Hematopoietic multipotent progenitor cell treated with erythropoietin and hydrocortisone succinate and interleukin-3 and kit ligand, for 4 days (in vitro differentiated cells): ENCODE measurements at places on chromosomes 16 and 17.
A peak's percentile ranks its signal among the peaks of the same experiment; 100 is the strongest.

- no peak for DNase-seq
These were observed 53.6 kb upstream of the SDK2 start for GRCh38 chr17:73697872-73698271.

GRCh38 chr16:85421338-85422195 lies 191.6 kb upstream of the GSE1 start:
- no peak for DNase-seq

DNA sequence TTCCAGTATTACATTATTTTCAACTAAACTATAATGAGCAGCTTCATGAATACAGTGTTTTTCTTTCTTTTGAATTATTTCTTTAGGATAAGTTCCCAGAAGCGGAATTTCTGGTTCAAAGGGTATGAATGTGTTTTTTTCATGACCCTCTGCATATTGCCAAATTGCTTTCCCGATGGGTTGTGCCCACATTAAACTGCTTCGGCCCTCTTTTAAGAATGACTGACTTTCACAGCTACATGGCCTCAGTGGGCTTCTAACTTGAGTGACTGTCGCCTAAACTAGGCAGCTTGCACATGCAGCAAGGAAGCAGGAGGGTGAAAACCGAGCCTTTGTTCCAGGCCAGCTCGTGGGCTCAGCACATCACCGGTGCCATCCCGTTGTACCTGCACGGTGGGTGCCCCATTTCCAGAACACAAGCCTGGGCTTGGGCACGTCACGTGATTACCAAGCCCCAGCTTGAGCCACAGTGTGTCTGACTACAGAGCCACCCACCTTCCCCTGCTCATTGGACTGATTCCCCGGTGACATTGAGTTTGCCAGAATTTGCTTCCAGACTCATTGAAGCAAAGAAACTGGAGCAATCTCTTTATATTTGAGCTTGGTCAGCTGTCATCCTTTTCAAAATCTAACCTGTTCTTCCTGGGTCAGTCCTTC lies 112.8 kb downstream of the CLEC16A start:
- no peak for DNase-seq

GRCh38 chr16:51710186-51710585 lies 559.1 kb upstream of the SALL1 start:
- DNase-seq = no peak

DNA sequence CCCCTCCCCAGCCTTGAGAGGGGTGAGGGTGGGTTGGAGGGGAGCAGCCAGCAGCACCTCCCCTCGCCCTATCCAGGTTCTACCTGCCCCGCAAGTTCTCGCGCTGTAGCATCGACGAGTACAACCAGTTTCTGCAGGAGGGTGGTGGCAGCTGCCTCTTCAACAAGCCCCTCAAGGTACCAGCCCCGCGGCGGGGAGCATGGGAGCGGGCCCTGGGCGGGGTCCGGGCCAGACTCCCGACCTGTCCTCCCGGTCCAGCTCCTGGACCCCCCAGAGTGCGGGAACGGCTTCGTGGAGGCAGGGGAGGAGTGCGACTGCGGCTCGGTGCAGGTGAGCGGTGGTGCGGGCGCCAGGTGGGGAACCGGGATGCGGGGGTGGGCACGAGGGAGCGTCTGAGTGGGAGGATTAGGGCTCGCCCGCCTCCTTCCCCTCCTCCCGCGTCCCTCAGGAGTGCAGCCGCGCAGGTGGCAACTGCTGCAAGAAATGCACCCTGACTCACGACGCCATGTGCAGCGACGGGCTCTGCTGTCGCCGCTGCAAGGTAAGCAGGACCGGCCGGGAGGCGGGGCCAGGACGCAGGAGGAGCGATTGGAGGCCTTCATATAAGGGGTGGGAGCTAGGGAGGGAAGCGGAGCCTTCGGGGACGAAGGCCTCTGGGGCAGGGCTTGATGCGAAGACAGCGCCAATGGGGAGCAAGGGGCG lies 16.5 kb downstream of the ADAM11 start:
- DNase-seq = peak; percentile 99

DNA sequence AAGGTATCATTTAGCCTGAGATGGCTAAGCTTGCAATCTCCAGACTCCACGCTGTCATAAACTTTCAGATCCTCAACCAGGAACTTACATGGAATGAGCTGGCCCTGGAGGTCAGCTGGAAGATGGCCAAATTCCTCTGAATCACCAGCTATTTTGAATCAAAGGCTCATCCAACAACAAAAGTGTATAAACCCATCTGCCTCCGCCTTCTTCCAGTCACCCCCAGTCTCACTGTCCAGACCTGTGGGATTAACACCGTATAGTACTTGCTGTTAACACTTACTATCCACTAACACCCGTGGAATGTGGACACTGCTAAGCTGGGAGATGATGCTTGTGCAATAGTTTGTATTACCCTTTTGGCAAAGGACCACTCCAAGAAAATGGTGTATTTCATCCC lies 1.9 kb upstream of the LCMT1 start:
- peak; percentile 25 for DNase-seq

GRCh38 chr17:27633312-27634025 lies 2.5 kb downstream of the LGALS9 start:
- peak; percentile 69 for DNase-seq

DNA sequence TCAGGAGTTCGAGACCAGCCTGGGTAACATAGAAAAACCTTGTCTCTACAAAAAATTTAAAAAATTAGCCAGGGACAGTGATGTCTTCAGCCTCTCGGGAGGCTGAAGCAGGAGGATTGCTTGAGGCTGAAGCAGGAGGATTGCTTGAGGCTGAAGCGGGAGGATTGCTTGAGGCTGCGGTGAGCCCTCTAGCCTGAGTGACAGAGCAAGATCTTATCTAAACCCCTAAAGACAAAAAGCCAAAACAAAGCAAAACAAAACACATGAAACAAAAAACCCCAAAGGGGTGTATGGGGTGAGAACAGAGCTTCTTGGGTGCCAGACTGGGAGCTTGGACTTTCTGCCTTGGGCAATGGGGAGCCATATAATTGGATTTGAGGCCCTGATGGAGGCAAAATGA lies 2.6 kb downstream of the SPNS3 start:
- DNase-seq = peak; percentile 66

- DNase-seq = no peak
These were observed 415.0 kb upstream of the XYLT1 start for GRCh38 chr16:17885659-17886207.

- no peak for DNase-seq
These were observed 5.8 kb downstream of the P2RX5 start for GRCh38 chr17:3690094-3690715.

GRCh38 chr17:44187131-44187899 lies 543 bp downstream of the TMUB2 start:
- DNase-seq = peak; percentile 55
